K562 (cell line): ENCODE measurements at places on chromosomes 11 and 22. TPM values are rescaled to one million over a fixed set of nuclear protein-coding genes. Genes with fewer than 3 reads are reported as not detected.

Gene FUT4
- 8.7 and 8.9 TPM in 2 replicates for total RNA-seq

Gene ABCC8
- total RNA-seq, result 0.27 TPM in 1 of 2 replicates, not detected in the other

Gene KCNJ4
- total RNA-seq, result 0.13 and 0.55 TPM in 2 replicates

Gene E2F8
- 16.1 and 17.6 TPM in 2 replicates for total RNA-seq

Gene SERPING1
- total RNA-seq, result 0.94 and 1.00 TPM in 2 replicates

DNA sequence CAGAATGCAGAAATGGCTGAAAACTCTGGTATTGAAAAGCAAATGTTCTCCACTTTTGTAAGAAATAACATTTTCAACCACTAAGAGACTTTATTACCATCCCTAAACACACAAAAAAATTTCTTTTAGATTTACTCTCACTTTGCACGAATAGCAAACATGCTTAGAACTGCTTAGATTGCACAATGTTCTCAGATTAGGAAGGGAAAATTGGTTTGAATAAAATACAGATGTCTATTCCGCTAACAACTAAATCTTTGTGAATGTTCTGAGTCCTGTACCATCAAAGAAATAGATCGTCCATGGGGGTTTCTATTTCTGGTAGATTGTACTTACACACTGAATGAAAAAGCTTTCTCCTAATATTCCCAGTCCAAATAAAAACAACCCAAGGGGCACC is 40.1 kb downstream of the BDNF start:
- DNase-seq, result no peak

GRCh38 chr11:85875505-85875904 is 20.3 kb downstream of the CCDC83 start:
- no peak for DNase-seq

DNA sequence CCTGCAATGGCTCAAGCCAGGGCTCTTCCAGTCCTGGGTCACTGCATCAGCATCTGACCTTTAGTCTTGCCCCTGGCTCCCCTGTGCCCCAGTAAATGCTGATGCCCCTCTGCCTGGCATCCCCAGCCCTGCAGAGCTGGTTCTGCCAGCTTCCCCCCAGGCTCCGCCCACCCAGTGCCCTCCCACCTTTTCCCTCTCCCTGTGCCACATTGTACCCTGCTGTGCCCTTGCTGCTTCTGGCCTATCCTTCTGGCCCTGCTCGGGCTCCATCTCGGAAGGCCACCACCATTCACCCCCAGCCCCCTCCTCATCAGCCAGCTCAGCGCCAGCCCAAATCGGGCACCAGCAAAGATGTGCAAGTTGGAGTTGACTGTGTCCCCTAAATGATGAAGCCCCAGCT is 7.4 kb downstream of the CAPN5 start:
- DNase-seq, result no peak

DNA sequence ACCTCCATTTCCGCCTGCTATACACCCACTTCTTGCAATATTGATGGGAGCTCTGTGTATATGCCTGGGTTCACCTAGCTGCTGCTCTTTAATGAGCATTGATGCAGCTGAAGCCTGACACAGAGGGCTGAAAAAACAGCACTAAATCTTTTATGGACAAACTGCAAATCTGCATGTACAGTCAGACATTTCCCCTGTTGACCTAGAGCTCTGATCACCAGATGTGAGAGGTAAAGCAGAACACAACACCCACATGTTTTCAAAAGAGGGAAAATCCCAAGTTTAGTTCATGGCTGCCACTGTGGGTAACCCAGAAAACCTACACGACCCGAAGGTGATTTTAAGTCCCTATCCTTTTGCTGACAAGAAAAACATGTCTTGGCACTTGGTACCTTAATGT is 303.0 kb upstream of the PITPNB start:
- DNase-seq, result no peak

DNA sequence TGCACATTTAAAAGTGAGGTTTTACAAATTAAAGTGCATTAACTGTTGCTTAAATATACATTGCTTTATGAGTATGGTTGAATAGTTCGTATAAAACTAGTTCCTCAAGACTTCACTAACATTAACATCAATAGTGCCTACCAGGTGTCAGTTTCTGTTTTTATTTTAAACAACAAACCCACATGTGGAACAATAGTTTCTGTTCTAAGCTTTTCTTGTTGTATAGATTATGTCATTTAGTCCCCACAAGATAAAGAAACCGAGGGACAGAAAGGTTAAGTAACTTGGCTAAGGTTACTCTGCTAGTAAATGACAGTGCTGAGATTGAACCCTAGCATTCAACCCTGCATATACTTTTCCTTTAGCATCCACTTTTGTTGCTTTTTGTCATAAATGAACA is 41.4 kb upstream of the ST14 start:
- DNase-seq, result no peak

GRCh38 chr22:42688241-42689211 is 32.1 kb downstream of the A4GALT start:
- DNase-seq, result peak; percentile 27

- DNase-seq, result no peak
These were observed 15.2 kb downstream of the ROBO4 start for GRCh38 chr11:124882339-124883071.

GRCh38 chr22:22103078-22103875 is 120.7 kb upstream of the TOP3B start:
- DNase-seq, result peak; percentile 86

GRCh38 chr11:8823174-8823742 is 87.7 kb upstream of the AKIP1 start:
- DNase-seq, result no peak

DNA sequence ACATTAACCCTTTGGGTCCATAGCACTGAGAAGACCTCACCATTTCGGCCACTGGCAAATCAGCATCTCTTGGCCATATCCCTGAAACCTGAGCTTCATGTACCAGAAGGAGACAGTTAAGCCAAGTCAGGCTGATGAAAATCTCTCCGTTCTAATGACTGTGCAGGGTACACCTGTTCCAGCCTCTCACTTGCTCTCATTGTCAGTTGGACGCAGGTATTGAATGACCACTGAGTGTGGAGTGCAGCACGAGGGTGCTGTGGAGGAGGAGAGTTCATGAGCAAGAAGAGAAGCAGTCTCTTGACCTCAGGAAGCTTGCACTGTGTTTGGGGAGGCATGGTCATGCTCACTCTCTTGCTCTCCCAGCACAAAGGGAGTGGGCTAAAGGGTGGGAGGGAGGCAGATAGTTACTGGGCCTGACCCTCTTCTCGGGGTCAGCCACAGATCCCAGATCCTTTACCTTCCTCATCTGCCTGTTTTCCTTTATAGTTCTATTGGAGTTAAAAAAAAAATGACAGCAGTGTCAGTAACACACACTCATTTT is 65.2 kb downstream of the ZBTB16 start:
- no peak for DNase-seq

GRCh38 chr22:25282671-25283561 is 63.5 kb downstream of the CRYBB2 start:
- no peak for DNase-seq

GRCh38 chr11:65440831-65441499 is 18.4 kb downstream of the NEAT1 start:
- no peak for DNase-seq
